Cardiac muscle cell (in vitro differentiated cells and primary cell): ENCODE measurements at places on chromosomes 2 and 18. TPM values are rescaled to one million over a fixed set of nuclear protein-coding genes. Genes with fewer than 3 reads are reported as not detected.

Gene SCRN3
- total RNA-seq, result 38.5 and 42.1 TPM in 2 replicates

- no peak for DNase-seq
These were observed 75.4 kb upstream of the CDC42EP3 start for GRCh38 chr2:37746883-37747282.

- DNase-seq, result no peak
These were observed 18.4 kb downstream of the GPR55 start for GRCh38 chr2:230906471-230907230.

DNA sequence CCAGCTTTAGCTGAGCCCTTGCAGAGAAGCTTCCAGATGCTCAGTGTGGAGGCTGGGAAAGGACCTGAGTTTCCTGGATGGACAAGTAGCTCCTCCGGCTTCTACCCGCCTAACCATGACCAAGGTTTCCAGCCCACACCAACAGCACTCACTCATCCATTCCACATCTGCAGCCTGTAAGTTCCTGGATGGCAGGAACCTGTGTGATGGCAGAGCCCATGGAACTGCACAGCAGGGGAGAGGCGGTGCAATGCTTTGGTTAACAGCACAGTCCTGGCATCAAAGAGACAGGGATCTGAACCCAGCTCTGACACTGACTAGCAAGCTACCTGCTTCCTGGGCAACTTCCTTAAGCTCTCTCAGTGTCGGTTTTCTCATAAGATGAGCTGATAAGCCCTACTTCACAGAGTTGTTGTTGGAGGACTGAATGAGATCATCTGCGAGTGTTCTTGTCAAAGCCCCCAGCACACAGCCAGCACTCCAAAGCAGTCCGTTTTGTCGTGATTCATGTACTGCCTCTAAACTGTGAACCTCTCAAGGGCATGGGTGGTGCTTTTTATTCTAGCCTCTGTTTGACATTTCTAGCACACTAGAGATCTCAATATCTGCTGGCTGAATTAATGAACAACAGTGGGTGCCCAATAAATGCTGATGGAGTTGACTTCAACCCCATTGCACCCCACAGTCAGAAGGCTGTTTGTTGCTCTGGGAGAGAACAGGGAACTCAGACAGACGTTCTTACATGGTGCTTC, 41.6 kb upstream of the OTOF start:
- no peak for DNase-seq

Gene REEP1
- 14.6 and 22.7 TPM in 2 replicates for total RNA-seq

- DNase-seq, result peak; percentile 65
These were observed 1.5 kb downstream of the ERBB4 start for GRCh38 chr2:212536817-212537725.

GRCh38 chr2:46239175-46239846, 57.9 kb upstream of the EPAS1 start:
- DNase-seq, result no peak

Gene ANKRD23
- 4.8 and 11.0 TPM in 2 replicates for total RNA-seq

Gene RAB27B
- 0.09 and 0.14 TPM in 2 replicates for total RNA-seq

GRCh38 chr2:202510911-202511310, 123.9 kb upstream of the FAM117B start:
- no peak for DNase-seq

GRCh38 chr2:177245010-177245422, 19.5 kb downstream of the NFE2L2 start:
- no peak for DNase-seq

DNA sequence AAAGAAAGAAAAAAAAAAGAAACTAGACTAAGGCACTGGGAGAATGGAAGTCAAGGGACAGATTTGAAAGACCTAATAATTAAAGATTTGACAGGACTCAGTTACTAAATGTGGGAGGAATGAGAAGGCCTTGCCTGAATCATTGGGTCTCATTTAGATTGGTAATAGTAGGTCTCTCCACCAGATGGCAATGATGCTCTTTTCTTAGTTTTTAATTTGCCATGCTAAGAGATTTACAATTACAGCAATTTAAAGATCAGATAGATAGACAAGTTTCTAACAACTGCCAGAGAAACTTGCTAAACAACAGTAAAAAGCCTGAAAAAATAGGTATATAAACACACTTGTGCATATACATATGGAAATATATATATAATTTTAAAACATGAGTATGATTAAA, 153.0 kb downstream of the TMEM247 start:
- peak; percentile 77 for DNase-seq

Gene COL6A3
- 4.1 and 4.7 TPM in 2 replicates for total RNA-seq

Gene TMEM247
- total RNA-seq, result not detected in 2 replicates

Gene REG1B
- total RNA-seq, result not detected in 2 replicates

- DNase-seq, result peak; percentile 16
These were observed 29.0 kb downstream of the SESTD1 start for GRCh38 chr2:179235463-179236108.

GRCh38 chr2:219605607-219605954, 7.9 kb downstream of the STK11IP start:
- no peak for DNase-seq

Gene STK17B
- 3.4 and 12.9 TPM in 2 replicates for total RNA-seq

Gene SMYD1
- 289 and 375 TPM in 2 replicates for total RNA-seq

GRCh38 chr2:134639265-134639664, 79.5 kb downstream of the TMEM163 start:
- DNase-seq, result no peak

Gene SLC35F6
- total RNA-seq, result 11.2 and 21.4 TPM in 2 replicates

GRCh38 chr2:19829672-19830071, 72.1 kb downstream of the TTC32 start:
- DNase-seq, result no peak

- DNase-seq, result peak; percentile 5
These were observed 66.9 kb downstream of the ATAD2B start for GRCh38 chr2:23859983-23860382.

GRCh38 chr2:238573916-238574315, 147.2 kb downstream of the ASB1 start:
- DNase-seq, result no peak

DNA sequence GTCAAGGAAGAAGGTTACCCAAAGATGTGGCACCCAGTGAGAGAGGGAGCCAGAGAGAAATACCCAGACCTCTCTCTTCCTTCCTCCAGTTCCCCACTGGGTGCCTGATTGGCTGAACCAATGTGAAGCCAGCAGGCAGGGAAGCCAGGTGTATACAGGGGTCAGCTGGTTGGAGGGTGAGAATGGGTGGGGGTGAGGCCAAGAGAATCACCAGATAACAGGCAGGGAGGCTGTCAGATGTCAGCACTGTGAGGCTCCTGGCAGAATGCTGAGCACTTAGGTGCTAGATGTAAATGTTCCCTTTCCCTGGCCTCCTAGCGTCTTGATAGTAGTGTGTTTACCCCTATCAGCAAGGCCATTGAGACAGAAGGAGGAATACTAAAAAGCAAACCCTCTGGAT, 104.0 kb upstream of the MGAT5 start:
- peak; percentile 32 for DNase-seq

- DNase-seq, result no peak
These were observed 3.4 kb downstream of the HDLBP start for GRCh38 chr2:241312082-241312481.

Gene IL1RL1
- not detected in 2 replicates for total RNA-seq

DNA sequence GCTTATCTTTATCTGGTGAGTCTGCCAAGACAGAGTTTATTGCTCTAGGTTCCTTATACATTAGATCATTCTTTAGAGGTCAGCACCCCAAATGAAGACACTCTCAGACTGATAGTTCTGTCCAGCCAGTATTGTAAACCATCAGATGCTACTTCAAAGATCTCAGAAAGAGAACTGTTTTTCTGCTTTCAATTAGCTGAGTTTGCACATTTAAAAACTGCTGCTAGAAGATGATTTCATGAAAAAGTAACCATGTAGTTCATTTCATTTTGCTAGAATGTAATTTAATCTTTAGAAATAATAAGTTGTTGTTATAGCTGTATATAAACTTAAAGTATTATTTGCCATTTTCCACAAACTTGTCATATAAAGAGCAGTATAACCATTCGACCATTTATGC, 344.5 kb upstream of the ATP5MC3 start:
- no peak for DNase-seq

DNA sequence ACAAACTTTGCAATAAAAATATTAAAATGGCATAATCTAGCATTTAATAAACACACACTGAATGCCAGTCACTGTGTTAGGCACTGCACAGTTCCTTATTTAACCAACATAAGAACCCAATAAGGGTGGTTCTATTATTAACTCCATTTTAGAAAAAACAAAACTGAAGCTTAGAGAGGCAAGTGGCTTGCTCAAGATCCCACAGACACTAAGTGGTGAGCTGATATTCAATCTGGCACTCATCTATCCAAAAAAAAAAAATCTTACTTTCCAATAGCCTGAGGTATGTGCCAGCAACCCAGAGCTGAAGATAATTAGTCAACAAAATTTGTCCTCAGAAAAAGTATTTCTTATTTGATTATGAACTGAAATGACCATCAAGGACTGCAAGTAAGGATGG, 799 bp downstream of the CYTIP start:
- DNase-seq, result no peak

DNA sequence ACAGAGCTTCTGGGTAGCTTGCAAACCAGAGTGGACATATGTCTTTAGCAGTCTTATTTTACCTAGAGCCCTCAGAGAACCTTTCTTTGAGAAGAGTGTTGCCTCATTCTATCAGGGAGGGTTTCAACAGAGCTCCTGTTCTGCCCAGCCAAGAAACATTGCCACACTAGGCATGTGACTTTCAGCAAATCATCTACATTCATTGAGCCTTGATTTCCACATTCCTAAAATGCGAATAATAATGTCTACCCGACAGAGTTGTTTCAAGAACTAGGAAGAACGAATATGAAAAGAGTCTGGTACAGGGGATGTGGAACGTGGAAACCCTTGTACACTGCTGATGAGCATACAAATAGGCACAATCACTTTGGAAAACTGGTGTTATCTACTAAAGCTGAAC, 7.8 kb upstream of the PRKAG3 start:
- peak; percentile 89 for DNase-seq

- DNase-seq, result no peak
These were observed 89.9 kb downstream of the AP1S3 start for GRCh38 chr2:223747392-223748042.

GRCh38 chr18:78783564-78783960, 196.1 kb upstream of the SALL3 start:
- no peak for DNase-seq

- DNase-seq, result no peak
These were observed 33.8 kb downstream of the GPC1 start for GRCh38 chr2:240469239-240469636.

GRCh38 chr18:8359076-8359475, 250.2 kb upstream of the RAB12 start:
- DNase-seq, result no peak

Gene PKDCC
- total RNA-seq, result 169 and 228 TPM in 2 replicates

GRCh38 chr18:35028536-35028935, 12.7 kb upstream of the MAPRE2 start:
- DNase-seq, result no peak

DNA sequence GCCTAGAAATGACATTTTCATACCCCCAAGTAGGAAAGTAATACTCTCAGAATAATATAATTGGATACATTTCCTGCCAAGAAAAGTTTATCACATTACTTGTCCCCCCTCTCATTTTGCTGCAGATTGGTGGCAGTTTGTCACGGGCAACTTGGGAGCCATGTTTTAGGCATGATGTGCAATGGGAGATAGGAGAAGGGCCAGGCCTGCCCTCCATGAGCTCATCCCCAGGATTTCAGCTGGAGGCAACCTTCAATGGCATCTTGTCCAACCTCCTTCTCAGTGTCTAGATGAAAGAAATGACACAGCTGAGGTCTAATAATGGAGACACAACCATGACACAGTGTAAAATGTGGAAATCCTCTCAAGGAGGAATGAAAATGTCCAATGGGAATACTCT, 11.4 kb upstream of the RAB31 start:
- DNase-seq, result no peak

Gene ZBTB7C
- 5.5 and 6.2 TPM in 2 replicates for total RNA-seq

GRCh38 chr18:40558706-40559392, 1396.2 kb upstream of the PIK3C3 start:
- DNase-seq, result no peak

Gene C18orf32
- total RNA-seq, result 22.5 and 40.0 TPM in 2 replicates

GRCh38 chr2:32977228-32977758, 30.5 kb downstream of the LTBP1 start:
- no peak for DNase-seq

Gene TNFAIP6
- total RNA-seq, result not detected in 2 replicates

- DNase-seq, result no peak
These were observed 972.0 kb upstream of the LRRTM1 start for GRCh38 chr2:81276595-81276994.

Gene CRIM1
- total RNA-seq, result 4.2 and 5.4 TPM in 2 replicates

Gene ACTG2
- total RNA-seq, result 0.42 and 4.0 TPM in 2 replicates
